ENCODE measurements at places on chromosomes 1 and 21.

- DNase-seq = no peak
Measured at GRCh38 chr1:84373436-84374141, 24.7 kb upstream of the DNASE2B start.

- peak; percentile 98 for DNase-seq
Measured at GRCh38 chr1:155648207-155649147, 38.5 kb downstream of the MSTO1 start.

- no peak for DNase-seq
Measured at GRCh38 chr1:220966881-220967611, 87.8 kb downstream of the HLX start.

GRCh38 chr1:53503433-53504217 lies 44.4 kb downstream of the DMRTB1 start:
- no peak for DNase-seq

DNA sequence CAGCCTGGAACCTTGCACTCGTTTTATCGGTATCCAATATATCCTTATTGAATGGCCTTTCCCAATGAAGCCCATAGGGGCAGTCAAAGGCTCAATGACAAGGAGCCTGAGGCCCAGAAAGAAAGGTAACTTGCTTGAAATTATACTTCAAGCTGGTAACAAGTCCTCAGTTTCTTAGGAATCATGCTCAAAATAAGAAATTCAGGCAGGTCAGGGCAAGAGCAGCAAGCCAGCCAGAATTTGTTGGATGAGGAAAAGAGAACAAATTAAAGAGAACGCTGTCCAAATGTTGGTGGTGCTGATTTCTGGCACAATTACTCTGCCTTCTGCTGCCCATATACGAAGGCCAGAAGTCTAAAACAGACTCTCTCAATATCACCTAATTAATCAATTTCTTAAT lies 77.6 kb downstream of the DDX20 start:
- DNase-seq = no peak

DNA sequence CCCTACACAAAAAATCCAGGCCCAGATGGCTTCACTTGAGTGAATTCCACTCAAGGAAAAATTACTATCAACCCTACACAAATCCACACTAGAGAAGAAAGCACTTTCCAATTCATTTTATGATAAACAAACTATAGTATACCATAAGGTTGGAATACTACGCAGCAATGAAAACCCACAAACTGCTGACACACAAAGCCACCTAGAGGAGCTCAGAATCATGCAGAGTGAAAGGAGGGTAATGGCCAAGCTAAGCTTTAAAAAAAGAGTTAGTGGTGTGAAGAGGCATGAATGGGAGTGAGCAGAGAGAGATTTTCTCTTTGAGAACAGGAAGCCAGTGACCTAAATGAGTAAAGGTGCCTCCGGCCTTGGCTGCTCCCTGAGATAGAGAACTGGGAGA lies 93.7 kb downstream of the DHRS3 start:
- DNase-seq = no peak

DNA sequence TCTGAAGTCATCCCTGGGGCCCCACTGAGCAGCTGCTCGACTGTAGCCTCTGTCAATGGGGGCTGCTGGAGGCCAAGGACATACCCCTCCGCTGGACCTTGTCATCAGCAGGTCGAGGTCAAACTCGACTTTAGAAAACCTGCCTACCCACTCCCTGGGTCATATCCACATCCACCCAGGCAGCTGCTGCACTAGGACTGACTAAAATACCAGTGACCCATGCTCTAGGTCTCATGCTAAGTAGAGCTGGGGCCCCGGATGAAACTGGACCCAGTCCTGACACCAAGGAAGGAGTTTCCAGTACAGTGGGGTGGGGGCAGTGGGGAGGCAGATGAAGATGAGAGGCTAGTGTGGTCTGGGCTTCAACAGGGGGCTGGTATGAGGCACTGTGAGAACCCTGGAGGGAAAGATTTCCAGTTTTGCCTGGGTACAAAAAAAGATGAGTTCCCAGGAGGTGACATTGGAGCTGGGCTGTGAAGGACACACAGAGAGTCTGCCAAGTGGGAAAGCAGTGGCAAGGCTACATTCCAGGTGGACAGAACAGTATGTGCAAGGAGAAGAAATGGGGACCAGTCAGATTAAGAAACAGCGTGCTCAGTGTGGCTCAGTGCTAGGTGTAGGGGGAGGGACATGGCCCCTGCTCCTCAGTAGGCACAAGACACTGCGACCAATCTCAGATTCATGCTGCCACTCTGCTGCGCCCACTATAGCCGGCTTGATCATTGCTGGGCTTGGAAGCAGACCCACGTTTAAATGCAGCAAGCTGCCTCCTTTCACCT lies 12.4 kb downstream of the SLC2A1 start:
- DNase-seq = no peak

- no peak for DNase-seq
Measured at GRCh38 chr1:204224655-204225054, 10.9 kb upstream of the GOLT1A start.

DNA sequence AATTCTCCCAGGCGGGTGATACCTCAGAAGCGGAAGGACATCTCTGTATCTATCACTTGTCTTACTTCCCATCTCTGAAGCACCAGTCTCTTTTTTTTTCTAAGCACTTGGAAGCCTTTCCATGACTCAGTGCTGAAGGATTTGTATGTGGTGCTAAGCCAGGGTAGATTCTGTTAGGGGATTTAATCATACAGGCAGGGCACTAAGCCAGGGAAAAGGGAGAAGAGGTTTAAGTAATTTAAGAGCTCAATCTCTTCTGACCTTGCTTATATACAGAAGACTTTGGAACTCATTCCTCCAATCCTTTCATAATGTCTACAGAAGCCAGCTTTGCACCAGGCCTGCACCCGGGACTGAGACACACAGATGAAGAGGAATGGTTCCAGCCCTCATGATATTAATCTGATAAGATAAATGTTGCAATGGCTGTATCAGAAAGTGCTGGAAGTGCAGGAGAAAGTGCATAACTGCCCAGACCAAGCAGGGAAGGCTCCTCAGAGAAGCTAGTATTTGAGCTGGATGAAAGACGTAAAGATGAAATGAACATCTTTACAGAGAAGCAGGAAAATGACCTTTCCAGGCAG lies 11.0 kb downstream of the FAM163A start:
- no peak for DNase-seq

- DNase-seq = no peak
Measured at GRCh38 chr21:46363698-46364097, 39.7 kb downstream of the PCNT start.

- DNase-seq = no peak
Measured at GRCh38 chr1:19229828-19230325, 19.8 kb upstream of the UBR4 start.

DNA sequence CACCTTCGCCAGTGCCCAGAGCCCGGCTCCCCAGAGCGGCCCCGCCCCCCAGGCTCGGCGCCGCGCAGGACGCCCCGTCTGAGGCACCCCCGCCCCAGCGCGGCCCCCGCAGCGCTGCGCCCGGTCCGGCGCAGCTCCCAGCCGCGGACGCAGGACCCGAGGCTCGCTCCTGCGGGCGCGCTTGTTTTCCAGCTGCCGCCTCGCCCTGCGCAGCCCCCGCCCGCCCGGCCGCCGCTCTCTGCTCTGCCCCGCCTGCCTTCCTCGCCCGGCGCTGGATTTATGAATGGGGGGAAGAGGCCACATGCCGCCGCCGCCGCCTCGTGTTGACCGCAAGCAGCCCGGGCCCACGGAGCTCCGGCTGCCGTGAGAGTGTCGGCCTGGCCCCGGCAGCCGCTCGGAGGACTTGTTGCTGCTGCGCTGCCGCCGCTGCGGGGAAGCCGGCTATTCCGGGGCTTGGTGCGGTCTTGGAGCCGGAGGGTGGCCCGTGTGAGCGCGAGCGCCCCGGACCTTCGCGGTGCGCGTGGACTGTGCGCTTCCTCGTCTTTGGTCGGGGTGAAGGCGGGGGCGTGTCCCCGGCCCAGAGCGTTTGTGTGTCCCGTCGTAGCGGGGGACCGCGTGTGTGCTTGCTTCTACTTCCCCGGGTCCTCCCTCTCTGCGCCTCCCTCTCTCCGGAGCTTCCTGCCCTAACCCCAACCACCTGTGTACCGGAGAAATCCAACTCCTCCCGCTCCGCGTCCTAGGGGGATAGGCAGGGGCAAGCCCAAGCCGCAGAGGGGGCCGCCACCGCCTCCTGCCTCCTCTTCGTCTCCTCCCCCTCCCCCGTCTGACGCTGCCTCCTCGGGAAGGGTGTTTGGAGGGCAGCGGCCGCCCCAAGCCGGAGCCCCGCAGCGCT lies 736 bp downstream of the KCNC4 start:
- peak; percentile 27 for DNase-seq

DNA sequence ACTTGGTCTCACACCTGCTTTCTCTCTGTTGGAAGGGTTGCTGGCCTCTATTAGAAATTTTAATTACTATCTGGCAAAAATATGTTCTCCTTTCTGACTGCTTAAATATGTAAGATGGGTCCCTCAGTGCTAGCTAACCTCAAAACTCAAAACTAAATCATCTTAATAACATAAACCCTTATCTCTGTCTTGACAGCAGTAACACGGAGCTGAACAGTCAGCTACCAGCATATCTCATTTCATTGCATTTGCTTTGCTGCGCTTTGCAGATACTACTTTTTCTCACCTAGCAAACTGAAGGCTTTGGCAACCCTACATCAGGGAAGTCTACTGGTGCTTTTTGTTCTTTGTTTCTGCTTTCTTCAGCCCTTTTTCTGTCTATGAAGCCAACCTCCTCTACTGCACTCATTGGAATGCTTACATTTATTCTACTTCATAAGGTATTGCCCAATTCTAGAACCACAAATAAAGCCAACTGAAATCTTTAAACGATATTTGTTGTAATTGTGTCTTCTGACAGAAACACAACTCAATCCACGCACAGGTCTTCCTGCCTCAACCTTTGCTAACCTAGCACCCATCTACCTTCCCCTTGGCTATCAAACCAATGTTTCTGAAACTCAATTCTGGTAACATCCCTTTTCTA lies 95.6 kb downstream of the RERE start:
- DNase-seq = no peak

- peak; percentile 59 for DNase-seq
Measured at GRCh38 chr1:41626616-41627375, 142.3 kb upstream of the EDN2 start.

- DNase-seq = no peak
Measured at GRCh38 chr1:119712342-119713038, 756 bp downstream of the PHGDH start.

- no peak for DNase-seq
Measured at GRCh38 chr1:227880342-227880924, 65.0 kb downstream of the PRSS38 start.

DNA sequence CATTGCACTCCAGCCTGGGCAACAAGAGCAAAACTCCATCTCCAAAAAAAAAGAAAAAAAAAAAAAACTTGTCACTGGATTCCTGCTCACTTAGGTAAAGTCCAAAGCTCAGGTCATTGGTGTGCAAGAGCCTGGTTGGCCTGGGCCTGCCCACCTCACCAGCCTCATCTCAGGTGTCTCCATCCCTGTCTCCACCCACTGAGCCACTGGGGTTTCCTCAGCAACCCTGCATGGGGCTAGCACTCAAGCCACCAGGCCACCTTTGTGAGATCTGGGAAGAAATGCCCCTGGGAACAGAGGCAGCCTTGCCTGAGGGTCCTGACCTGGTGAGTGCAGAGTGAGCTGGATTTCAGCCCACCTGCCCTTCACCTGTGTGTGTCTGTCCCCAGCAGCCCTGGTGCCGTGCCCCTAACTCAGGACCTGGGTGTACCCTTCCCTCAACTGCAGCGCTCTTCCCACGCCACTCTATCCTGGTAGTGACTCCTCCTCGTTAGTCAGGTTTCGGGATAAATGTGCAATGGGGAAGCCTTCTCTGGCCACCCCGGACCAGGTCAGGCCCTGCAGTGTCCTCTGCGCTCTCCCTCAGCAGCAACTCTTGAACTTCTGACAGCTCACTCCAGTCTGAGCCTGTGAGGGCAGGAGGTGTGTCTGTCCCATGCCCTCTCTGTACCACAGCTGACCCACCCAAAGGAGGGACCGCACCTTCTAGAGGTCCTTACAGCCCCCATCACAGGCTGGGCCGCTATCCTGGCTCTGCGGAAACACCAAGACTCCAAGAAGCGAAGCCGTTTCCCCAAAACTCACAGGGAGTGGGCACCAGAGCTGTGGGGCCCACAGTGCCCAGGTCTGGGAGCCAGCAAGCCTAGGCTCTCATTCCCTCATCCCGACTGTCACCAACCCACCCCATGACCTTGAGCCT lies 3.3 kb downstream of the PDZK1IP1 start:
- DNase-seq = no peak

- peak; percentile 53 for DNase-seq
Measured at GRCh38 chr1:62391369-62391971, 45.4 kb upstream of the USP1 start.

GRCh38 chr1:46473991-46474390 lies 15.6 kb upstream of the DMBX1 start:
- DNase-seq = no peak

GRCh38 chr1:83693427-83694126 lies 305.4 kb downstream of the TTLL7 start:
- DNase-seq = no peak

- no peak for DNase-seq
Measured at GRCh38 chr1:54998677-54999076, at the start of gene BSND. TSS of gene BSND (plus strand) at chr1:54998933. CDS start at chr1:54999187, 254 bp downstream.

DNA sequence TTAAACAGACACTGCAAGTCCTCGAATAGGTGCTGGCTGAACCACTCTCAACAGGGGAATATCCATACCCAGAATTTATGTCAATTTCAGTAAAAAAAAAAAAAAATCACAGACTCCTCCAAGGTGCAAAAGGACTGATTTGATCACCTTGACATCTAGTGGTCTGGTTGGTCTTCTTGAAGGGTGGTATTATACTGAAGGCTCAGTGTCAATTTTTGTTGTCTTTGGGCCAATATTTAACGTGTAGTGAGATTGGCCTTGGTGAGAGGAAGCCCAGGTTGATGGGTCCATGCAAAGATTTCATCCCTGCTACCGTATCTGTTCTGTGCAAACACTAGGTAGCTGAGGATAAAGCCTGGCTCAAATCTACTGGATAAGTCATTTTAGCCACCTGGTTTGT lies 4.0 kb upstream of the GBP5 start:
- DNase-seq = no peak

DNA sequence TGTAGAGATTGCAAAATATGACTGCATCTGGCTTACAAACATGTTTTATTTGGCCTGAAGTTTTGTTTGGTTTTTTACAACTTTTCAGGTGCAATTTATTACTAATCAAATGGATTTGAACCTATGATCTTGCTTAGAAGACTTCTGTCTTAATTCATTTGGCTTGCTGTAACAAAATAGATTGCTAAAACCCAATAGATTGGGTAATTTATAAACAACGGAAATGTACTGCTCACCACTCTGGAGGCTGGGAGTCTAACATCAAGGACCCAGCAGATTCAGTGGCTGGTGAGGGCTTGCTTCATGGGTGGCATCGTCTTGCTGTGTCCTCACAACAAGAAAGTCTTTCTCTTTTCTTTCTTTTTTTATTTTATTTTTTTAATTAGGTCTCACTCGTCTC lies 72.9 kb downstream of the LBR start:
- DNase-seq = peak; percentile 6
